ENCODE measurements at places on chromosomes 11 and 22.

GRCh38 chr22:41369837-41370236 is 11.9 kb upstream of the TEF start:
- DNase-seq, result no peak

GRCh38 chr11:108147150-108147549 is 25.8 kb downstream of the ACAT1 start:
- no peak for DNase-seq

GRCh38 chr11:110772863-110773262 is 60.6 kb upstream of the ARHGAP20 start:
- DNase-seq, result no peak

- no peak for DNase-seq
Measured at GRCh38 chr11:113764527-113765219, 8.8 kb downstream of the ZW10 start.

DNA sequence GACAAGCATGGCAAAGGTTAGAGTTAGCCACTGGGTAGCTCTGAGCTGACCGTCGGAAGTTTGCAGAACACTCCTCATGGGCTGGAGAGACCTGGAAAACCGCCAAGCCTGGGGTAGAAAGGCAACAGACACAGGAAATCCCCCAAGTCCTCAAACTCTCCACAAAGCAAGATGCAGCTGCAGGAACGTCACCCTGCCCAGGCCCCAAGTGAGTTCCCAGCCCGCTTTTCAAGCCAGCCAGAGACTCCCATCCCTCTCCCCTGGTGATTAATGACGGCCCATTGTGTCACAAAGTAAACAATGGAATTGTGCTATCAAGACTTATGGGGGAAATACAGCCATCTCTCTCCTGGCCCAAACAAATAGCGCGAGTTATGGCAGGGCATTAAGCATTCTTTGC is 633.0 kb downstream of the TBC1D22A start:
- no peak for DNase-seq

DNA sequence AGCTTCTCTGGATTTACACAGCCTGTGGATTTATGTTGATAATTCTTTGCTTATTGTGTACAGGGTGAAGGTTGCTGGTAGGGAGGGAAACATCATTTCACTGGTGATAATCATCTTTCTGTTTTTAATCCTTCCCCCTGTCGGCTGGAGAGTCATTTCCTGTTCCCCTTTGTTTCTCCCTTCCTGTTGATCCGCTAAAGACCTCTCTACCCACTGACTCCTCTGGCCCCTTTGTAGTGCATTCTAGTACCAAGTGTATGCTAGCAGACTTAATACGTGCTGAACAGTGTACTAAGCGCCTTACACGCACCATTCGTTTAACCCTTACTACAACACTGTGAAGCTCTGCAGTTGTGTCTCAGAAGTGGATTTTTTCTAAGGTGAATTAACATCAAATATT is 19.0 kb upstream of the OR9Q1 start:
- DNase-seq, result no peak

DNA sequence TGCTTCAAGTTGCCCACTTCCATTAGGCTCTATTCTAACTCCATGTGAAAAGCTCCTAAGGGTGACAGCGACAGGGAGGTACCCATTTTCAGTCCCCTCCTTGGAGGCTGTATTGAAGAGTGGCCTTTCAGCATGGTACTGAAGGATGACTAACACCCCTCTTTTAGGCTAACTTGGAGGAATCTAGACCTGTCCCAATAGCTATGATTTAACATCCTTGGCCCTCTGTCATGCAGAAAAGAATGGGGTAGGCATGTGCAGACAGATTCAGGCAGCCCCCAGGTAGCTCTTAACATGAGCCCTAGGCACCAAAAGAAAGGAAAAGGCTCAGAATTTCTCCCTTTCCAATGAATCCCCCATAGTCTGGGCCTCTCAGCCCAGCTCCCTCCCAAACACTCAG is 89.3 kb upstream of the AMOTL1 start:
- DNase-seq, result no peak

DNA sequence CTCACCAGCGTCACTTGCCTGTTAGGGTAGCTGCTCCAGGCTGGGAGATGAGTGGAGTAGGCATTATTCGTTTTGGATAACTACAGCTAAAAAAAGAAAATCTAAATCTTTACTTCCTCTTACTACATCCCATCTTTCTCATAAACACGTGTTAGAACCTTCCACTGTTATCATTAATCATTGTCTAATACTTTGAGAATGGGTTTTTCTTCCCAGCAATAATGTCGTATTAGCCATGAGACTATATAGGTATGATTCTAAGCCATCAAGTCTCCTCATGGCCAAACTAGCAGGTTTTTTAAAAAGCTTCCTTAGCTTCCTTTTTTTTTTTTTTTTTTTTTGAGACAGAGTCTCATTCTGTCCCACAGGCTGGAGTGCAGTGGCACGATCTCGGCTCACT is 3.9 kb upstream of the TEF start:
- DNase-seq, result no peak

Measured in D341Med (cell line).